NCI-H187 treated with DMSO at 0.1 percent for 48 hours (cell line): ENCODE measurements at places on chromosomes 11 and 22.

DNA sequence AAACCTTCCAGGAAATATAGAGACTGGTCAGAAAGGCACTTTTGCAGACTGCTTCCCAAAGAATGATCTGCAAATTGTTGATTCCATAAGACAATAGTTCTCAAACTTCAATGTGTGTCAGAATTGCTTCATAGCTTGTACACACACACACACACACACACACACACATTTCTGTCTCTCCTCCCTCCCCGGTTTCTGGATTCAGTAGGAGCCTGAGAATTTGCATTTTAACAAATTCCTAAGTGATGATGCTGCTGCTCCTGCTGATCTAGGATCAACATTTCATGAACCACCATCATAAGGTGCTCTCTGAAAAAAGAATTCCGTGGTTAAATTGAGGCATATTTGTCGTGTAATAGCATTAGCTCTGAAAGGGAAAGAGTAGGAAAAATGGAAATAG is 35.3 kb upstream of the FZD4 start:
- DNase-seq, result no peak

- no peak for DNase-seq
Observed at GRCh38 chr22:43722444-43722843, 89.7 kb downstream of the EFCAB6 start.

DNA sequence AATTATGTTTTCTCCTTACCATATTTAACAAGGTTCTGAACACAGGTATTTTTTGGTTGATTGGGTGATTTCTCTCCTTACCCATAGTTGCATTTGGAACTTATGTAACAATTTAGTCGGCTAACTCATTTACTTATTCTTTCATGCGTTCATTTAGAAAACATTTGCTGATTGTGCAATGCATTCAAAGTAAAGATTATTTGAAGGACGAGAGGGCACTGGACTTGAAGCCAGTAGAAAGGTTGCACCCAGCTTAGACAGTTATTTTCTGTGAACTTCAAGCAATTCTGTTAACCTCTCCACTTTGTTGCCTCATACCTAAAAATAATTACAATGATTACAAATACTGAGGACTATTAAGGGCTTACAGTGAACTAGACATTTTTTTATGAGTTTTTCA is 769.6 kb downstream of the LRRC4C start:
- no peak for DNase-seq

DNA sequence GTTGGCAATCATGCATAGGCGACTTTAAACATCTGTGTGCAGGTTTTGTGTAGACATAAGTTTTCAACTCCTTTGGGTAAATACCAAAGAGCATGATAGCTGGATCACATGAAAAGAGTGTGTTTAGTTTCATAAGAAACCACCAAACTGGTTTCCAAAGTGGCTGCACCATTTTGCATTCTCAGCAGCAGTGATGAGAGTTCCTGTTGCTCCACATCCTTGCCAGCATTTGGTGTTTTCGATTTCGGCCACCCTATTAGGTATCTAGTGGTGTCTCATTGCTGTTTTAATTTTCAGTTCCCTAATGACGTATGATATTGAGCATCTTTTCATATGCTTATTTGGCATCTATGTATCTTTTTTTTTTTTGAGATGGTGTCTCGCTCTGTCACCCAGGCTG is 62.8 kb upstream of the CCND1 start:
- no peak for DNase-seq

- DNase-seq, result no peak
Observed at GRCh38 chr11:65698205-65698604, 13.8 kb upstream of the KAT5 start.

- DNase-seq, result no peak
Observed at GRCh38 chr11:45089676-45090499, 56.6 kb upstream of the PRDM11 start.

DNA sequence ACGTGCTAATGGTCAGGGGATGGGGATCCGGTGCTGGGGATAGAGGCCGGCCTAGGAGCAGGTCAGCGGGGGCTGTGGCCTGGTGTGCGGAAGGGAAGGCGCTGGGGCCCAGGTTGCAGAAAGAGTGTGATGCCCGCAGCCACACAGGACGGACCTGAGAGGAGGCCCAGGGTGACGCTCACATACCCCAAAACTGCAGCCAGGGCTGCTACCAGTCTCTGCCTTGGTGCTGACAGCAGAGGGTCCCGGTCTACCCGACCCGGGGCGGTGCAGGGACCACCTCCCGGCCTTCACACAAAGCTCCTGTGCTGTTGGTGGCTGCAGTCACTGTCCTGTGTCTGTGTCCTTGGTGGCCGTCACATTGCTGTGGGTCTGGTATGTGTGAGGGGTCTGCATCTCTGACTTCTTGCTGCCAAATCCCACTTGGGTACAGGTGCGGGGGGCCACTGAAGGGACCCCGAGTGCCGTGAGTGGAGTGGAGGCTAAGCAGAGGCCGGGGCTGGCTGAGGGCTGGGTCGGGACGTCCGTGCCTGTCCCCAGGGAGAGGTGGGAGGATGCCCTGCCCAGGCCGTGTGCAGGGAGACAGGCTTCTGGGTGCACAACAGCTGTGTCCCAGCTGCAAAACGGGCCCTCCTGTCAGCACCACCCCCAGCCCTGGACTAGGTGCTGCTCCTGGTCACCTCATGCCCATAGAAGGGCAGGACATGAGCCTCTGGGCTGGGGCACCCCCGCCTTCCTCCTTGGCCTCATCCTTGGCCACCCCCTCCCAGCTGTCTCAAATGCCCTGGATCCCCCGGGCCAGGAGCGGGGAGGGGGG is 1.5 kb downstream of the LSP1 start:
- DNase-seq, result no peak

GRCh38 chr11:73200256-73200655 is 17.8 kb upstream of the P2RY2 start:
- no peak for DNase-seq

- DNase-seq, result no peak
Observed at GRCh38 chr11:77059806-77060205, 7.0 kb upstream of the CAPN5 start.

- DNase-seq, result no peak
Observed at GRCh38 chr11:23932485-23932898, 564.4 kb upstream of the LUZP2 start.

GRCh38 chr11:88183233-88183632 is 8.0 kb upstream of the RAB38 start:
- no peak for DNase-seq

- no peak for DNase-seq
Observed at GRCh38 chr11:64089027-64089360, 53.3 kb downstream of the FLRT1 start.

DNA sequence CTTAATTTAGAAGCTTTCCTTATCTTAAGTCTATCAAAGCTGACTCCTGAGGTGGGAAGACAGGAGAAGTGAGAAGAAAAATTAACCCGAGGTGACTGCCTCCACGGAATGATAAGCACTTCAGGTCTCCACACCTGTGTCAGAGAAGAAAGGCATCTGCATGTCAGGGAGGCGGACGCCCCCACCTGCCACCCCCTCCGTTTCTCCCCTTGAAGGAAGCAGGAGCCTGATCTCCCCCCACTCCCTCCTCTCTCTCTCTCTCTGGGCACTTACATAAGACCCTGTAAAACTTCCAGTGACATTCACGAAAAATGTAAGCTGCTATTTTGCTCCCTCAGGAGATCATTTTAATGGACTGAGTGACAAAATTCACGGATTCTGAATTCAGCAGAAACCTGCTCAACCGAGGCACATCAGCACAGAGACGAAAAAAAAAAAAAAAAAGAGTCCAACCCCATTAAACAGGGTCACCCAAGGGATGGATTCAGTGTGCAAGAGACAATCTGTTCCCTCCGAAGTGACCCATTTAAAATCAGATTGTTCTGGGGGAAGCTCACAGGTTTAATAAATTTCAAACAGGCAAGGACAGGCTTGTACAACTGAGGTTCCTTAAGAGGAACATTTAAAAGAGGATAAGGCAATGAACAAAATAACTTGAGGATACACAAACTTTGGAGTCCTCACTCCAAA is 1.5 kb downstream of the LARGE1 start:
- DNase-seq, result no peak

GRCh38 chr11:117074119-117074518 is 24.1 kb downstream of the SIK3 start:
- DNase-seq, result no peak

- DNase-seq, result no peak
Observed at GRCh38 chr11:61516675-61517572, 8.4 kb downstream of the LRRC10B start.

- no peak for DNase-seq
Observed at GRCh38 chr11:57764021-57764420, 2.4 kb downstream of the CTNND1 start.

- no peak for DNase-seq
Observed at GRCh38 chr11:34940026-34940677, 23.7 kb downstream of the PDHX start.

DNA sequence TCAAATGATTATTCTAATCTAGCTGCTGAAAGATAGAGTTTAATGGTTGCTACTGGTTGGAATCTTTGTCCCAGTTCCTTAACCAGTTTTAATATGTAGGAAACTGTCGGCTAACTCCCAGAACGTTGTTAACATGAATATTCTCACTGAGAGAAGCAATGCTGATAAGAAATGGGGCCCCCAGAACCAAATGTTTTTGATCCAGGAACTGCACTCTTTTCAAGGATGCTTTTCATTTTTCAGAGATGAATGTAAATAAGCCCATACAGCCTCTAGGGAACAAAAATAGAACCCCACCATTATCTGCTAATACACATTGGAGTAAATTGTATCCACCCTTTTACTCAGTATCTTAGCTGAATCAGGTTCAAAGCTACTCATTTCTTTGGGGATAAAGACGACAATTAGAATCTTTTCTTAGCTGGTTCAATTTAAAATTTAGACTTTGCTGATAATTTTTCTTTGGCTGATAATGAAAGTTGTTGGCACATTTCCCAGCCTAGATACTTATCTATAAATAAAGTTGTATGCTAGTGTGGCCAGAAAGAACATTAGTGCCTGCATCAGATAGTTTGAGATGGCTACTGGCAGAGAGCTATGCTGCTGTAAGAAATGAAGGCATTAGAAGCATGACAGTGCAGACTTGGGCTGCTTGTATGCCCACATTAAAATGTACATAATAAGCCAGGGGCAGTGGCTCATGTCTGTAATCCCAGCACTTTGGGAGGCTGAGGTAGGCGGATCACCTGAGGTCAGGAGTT is 323.3 kb upstream of the PDGFD start:
- no peak for DNase-seq

DNA sequence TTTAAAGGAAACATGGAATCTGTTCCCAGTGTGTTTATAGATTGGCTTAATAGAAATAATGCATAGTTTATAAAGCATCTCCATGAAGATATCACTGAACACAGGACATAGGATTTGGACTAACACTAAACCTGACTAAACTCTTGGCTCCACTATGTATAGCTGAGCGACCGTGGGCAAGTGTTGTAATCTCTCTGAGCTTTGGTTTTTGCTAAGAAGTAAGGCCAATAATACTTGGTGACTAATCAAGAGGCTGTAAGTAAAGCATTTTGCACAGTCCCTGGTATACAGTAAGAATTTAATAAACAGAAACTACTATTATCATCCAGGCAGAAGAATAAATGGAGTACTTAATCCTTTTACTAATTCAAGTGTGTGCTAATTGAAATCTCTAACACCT is 125.5 kb upstream of the MTMR2 start:
- no peak for DNase-seq

DNA sequence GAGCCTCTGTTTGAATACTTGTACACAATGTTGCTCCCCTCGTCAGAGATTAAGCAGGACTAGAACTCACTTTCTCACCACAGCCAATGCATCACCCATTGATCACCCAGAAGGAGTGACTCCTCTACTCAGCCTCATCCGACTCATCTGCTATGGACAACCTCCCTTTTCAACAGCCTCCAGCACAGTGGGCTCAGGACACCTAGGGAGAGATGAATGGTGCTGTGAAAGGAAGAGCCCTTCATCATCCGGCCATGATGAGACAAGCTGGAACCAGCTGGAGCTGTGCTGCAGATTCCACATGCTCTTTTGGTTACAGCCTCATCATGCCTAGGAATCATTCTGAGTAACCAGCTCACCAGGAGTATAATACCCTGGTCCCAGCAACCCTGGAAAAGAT is 15.5 kb downstream of the C11orf91 start:
- DNase-seq, result no peak

DNA sequence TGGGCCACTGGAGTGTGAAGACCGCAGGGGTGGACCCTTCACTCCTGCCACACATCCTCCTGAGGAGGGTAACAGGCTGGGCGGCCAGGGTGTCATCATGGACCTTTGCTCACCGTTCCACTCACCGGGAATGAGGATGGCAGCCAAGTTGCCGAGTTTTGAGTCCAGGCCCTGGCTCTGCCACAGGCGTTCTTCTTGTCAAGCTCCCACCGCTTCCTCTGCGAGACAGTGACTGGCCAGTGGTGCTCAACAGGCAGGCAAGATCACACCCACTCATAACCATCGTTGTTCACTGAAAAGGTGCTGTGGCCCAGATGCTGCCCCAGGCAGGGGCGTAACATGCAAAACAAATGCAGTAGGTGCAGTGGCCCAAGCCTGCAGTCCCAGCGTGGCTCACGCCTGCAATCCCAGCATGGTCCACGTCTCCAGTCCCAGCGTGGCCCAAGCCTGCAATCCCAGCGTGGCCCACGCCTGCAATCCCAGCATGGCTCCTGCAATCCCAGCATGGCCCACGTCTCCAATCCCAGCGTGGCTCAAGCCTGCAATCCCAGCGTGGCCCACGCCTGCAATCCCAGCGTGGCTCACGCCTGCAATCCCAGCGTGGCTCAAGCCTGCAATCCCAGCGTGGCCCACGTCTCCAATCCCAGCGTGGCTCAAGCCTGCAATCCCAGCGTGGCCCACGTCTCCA is 5.0 kb upstream of the PANX2 start:
- DNase-seq, result no peak

GRCh38 chr22:29112681-29113080 is 39.8 kb downstream of the KREMEN1 start:
- DNase-seq, result no peak

DNA sequence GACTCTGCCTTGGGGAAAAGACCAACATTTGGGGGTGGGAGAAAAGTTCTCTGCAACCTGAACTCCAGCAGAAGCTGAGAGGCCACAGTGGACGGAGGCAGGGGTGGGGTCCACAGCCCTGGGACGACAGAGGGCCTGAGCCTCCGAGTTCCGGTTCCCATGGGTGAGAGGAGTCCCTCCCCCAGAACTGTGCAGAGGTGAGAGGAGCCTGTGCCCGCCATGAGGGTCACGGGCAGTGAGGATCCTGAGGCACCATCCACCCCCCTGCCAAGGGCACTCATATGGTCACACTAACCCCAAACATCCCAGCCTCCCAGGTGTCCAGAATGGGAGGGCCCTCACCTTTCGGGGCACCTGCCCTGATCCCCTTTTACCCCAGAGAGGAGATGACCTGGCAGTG is 30.5 kb downstream of the KIAA0930 start:
- DNase-seq, result no peak

GRCh38 chr11:128686745-128687177 is 7.1 kb upstream of the FLI1 start:
- DNase-seq, result no peak

GRCh38 chr11:125938418-125938817 is 7.4 kb upstream of the VSIG10L2 start:
- DNase-seq, result no peak

DNA sequence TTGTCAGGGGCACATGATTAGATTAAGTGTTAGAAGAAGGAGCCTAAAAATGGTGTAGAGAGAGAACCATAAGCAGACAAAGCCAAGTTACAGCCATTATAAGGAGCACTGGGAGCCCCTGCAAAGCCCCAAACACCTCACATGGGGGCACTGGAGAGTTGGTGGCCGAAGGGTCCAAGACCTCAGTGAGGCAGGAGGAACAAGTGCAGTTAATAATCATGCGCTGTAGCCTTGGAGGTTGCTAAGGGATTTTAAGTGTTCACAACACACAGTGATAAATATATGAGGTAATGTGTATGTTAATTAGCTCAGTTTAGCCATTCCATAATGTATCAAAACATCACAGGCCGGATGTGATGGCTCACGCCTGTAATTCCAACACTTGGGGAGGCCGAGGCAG is 54.4 kb upstream of the JAM3 start:
- DNase-seq, result no peak
